EL (cell line): ENCODE measurements at places on chromosomes 12 and 14.

DNA sequence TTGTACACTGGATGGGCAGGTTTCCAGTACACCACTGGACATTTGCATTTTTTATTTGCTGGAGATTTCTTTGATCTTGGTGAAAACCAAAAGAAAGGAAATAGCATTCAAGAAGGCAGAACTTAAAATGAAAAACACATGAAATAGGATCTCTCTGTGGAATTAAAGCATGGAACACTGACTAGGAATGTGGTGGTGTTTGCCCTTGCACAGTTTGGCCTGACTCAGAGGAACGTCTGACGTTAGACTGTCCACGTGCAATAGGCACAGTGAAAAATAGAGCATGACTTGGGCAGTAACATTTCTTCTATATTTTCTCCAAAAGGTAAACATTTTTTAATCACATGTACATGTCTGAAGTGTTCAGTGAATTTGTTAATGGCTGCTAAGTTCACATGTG is 474.1 kb upstream of the PRICKLE1 start:
- DNase-seq, result peak; percentile 30

DNA sequence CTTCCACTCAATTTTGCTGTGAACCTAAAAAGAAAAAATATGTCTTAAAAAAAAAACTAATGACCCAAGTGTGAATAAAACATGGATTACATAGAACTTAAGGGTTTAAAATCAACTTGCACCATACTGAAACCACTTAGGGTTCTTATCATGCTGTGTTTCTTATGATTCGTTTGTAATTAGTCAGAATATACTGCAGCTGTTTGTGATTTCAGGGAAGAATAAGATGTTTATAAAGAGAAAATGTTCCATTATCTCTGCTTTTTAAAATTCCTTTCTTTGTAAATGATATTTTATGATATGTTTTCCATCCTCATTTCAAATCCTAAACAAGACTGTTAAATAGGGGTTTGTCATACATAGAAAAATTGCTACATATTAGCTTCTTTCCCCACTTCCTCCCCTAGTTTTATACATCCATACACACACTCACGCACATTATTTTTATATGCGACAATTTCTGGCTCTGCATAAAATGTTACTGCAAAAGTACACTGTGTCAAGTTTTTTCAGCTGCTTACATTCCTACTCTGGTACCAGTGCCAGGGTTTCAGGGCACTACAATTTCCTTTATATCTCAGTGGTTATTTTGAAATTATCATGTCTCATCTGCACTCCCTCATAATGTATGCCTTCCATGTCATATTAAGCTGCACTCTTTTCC is 275.2 kb upstream of the GARIN6 start:
- no peak for DNase-seq

GRCh38 chr14:90615517-90616060 is 200.6 kb downstream of the TTC7B start:
- no peak for DNase-seq

DNA sequence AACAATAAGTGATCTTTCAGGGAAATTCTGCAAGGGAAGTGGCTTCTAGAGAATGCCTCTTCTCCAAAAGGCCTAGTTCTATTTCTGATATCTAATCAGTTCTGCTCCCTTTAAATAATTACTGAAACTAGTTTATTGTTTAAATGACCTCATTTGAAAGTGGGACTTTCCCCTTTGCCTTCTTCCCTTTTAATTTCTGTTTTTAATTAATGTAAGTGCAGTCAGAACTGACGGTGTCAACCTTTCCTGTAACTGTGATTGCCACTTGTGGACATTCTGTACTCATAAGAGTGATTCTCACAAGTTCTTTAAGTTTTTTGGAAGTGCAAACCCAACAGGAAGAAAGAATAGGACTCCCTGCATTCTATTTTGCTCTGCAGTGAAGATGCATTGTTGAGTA is 265.3 kb upstream of the PLEKHG7 start:
- no peak for DNase-seq

GRCh38 chr12:119225454-119225853 is 46.7 kb downstream of the HSPB8 start:
- DNase-seq, result no peak

DNA sequence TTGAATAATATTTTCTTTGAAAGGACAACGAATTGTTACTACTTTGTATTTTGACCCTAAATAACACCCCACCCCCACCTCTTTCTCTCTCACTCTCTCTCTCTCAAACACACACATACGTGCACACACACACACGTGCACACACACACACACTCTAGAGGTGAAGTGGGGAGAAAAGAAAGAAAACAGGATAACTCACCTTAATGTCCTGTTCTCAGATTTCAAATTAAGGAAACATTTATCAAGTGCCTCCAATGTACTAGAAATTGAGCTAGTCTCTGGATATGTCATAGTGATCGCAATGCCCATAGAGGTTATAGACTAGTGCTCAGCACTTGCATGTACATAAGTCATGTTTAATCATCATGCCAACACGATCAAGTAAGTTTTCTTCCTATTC is 1483.6 kb upstream of the SEL1L start:
- no peak for DNase-seq

- DNase-seq, result no peak
Measured at GRCh38 chr12:120495186-120495730, 655 bp upstream of the DYNLL1 start.

- no peak for DNase-seq
Measured at GRCh38 chr12:102302553-102302952, 104.9 kb upstream of the PMCH start.

DNA sequence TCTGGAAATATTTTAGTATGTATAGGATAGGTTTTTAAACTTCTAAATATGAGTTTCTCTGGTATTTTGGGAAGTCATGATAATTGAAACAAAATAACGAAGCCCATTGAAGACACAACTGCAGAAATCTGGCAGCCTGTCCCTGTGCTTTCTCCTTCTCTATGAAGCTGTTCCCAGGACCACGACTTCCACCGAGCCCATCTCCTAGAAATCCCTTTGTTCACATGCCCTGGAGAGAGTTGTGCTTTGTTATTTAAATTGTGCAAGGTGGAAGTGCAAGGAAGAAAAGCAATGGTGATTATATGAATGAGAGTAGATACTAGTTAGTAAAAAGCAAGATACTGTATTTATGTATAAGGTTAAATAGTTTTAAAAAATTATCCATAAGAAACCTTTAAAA is 32.2 kb downstream of the STK38L start:
- DNase-seq, result no peak

GRCh38 chr12:126389220-126389841 is 1324.1 kb downstream of the AACS start:
- DNase-seq, result no peak

- DNase-seq, result no peak
Measured at GRCh38 chr12:85814071-85814470, 22.1 kb downstream of the RASSF9 start.

DNA sequence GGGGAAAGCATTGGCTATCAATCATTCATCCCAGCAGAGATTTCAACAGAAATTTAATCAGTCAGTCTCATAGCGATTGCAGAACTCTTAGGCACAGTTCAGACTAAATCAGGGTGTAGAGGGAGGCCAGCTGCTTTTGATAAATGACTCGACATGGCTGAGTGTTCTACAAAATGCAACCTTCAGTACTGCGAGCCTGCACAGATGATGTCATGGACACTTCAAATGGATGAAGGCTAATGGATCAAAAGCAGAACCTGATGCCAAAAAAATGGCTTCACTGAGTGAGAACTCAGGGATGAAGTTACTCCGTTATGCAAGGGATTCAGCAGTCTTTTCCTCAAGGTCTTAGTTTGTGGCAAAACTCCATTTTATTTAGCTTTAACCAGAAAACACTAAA is 167.3 kb downstream of the DACT1 start:
- no peak for DNase-seq

- no peak for DNase-seq
Measured at GRCh38 chr14:100438271-100438670, 115.1 kb downstream of the SLC25A47 start.

- peak; percentile 0 for DNase-seq
Measured at GRCh38 chr14:25381498-25381897, 331.6 kb upstream of the STXBP6 start.

DNA sequence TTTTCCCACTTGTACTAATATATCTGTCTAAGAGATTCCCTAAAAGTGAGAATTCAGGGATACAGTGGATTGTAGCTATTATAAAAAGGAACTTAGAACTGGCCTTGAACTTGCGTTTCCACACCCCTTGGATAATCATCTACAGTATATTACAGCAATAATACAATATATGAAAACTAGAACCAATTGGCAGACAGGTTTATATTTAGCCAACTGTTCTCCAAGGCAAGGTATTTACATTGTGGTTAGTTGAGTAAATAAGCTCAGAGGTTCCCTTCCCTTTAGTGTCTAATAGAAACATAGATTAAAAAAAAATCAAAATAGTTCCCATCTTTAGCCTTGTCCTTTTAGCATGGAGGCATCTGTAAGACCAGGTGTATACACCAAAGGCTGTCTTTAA is 42.1 kb downstream of the LIMA1 start:
- no peak for DNase-seq

GRCh38 chr12:109153821-109154441 is 37.5 kb downstream of the ACACB start:
- no peak for DNase-seq

DNA sequence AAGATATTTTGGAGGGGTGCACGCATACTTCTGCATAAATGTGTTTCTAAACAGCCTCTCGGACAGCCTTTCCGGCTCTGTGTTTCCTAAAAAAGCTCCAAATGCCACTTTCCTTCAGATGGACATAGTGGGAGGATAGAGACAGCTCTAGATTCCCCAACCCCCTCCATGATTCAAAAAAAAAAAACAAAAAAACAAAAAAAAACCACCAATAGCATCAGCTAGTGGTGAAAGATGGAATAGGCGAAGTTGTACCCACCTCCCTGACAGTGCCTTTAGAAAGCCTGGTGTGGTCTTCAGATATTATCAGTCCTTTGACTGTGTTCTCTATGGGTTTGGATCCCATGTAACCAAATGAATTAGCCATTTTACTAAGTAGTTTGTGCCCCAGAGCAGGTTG is 94.1 kb downstream of the PHETA1 start:
- peak; percentile 12 for DNase-seq

DNA sequence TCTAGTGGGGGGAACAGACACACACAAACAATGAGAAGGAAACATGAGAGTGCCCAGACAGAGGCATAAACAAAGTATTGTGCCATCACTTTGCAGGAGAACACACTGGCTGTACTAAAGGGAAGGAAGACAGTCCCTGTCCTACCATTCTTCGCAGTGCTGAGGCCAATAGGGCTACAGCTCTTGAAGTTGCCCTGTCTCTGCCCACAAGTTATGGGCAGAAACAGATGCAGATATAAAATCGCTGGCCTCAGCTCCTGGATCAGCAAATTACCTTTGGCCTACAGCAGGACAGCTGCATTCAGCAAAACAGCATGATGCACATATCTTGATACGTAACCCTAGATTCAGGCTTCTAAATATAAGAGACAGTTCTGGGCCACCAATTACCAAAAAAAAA is 23.0 kb upstream of the PRKAB1 start:
- no peak for DNase-seq

DNA sequence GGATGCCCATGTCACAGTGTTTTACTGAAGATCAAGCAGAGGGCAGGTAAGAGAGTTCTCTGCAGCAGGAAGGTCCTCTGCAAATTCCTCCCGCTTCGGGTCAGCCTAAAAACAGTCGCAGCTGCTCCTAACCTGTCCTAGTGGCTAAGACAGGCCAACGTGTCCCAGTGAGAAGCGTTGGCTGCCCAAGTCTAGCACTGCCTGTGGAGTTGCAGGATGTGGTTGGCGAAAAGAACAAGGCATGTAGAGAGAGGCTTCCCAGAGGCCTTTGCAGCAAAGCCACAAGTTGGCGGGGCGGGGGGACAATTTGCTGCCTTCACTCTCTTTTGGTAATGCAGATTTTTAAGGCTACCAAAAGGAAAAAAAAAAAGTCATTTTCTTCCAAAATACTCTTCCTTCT is 340.1 kb downstream of the BCL11B start:
- no peak for DNase-seq

- DNase-seq, result no peak
Measured at GRCh38 chr12:71432936-71433335, 6.7 kb upstream of the LGR5 start.

- no peak for DNase-seq
Measured at GRCh38 chr12:65209655-65210043, 40.3 kb downstream of the LEMD3 start.

- DNase-seq, result no peak
Measured at GRCh38 chr14:79242666-79243065, 968.6 kb downstream of the DIO2 start.

DNA sequence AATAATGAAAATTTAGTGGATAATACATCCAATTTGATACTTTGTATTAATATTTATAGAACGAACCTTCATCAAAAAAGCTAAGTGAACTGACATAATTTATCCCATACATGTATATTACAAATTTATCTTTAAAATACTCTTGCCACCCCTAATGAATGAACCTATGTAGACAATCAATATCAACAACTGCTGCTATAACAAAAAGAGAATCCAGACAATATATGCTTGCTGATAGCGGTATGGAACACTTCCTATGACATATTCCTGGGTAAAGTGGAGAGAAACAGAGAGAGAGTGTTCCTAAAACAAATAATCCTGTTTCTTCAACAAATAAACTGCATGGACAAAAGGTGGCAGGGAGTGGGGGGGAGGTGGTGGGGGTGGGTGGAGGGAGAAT is 31.3 kb downstream of the TM7SF3 start:
- DNase-seq, result no peak

DNA sequence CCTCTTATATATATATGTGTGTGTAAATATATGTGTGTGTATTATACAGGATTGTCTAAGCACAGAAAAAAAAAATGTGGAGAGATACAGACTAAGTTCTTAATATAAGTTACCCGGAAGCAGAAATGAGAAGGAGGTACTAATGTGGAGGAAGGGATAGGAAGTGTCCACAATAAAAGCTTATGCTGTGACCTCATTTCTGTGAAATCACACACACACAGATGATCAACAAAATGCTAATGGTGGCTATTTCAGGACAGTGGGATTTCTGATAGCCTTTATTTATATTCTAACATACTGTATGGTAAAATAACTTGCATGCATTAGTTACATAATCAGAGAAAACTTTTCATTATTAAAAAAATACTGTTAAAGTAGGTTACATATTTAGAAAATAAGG is 8.5 kb upstream of the RAD51AP1 start:
- no peak for DNase-seq

GRCh38 chr12:2957816-2958431 is 1.3 kb upstream of the TEAD4 start:
- no peak for DNase-seq

- DNase-seq, result peak; percentile 88
Measured at GRCh38 chr14:33564774-33565630, 385.9 kb downstream of the EGLN3 start.
